Activated CD8-positive, alpha-beta T cell treated with anti-CD3 and anti-CD28 coated beads, Interleukin-2, amount 10 ng/mL, durations not matched to agents 7 days and 5 days (primary cell): ENCODE measurements at places on chromosomes 6 and 20. TPM values are rescaled to one million over a fixed set of nuclear protein-coding genes. Genes with fewer than 3 reads are reported as not detected.
A peak's percentile ranks its signal among the peaks of the same experiment; 100 is the strongest.

DNA sequence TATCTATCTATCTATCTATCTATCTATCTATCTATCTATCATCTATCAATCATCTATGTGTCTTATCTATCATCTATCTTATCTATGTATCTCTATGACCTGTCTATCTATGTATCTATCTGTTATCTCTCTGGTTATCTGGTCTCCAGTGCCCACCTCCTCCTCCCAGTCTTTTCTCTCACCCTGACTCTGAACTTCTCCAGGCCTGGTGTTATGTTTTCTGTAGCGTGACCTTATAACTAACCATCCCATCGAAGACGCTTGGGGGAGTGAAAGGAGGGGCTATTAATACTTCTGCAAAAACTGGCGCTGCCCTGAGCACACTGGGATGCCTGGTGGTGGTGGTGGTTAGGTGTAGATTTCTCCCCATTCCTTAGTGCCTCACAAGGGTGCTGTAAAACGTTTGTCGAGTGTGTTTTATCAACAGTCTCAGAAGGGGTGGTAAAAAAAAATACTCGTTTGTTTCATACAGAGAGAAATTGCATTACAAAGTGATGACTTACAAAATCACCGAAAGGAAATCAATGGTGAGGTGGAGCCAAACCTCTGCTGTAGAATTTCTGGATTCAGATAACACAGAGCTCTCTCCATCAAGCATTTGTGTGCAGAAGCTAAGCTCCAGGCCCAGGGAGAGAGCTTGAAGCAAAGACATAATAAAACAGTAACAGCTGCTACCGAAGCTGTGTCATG is 156.2 kb downstream of the BCAS1 start:
- peak overlapping the region; percentile 84 for H3K27ac ChIP-seq
- no peak for DNase-seq
- peak overlapping the region; percentile 85 for H3K4me3 ChIP-seq
- peaks cover 39% of the 10 kb centered on the region for H3K4me1 ChIP-seq
- H3K36me3 ChIP-seq: no peaks in the 10 kb centered on the region

DNA sequence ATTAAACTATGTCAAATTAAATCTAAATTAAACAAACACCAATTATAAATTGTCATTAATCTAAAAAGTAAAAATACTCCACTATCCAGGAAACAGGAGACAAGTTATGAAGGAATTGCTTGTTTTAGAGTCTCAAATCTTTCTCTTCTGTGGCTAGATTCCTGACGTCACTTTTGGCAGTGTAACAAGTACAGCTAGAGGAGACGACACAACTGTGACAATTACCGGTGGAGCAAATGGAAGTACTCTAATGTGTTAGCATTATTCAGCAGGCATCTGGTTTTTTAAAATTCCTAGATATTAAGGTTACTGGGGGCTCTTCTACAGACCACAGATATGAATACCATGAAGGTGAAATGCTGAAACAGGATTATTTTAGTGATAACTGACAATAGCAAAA is 1042.7 kb downstream of the EPHA7 start:
- H3K36me3 ChIP-seq: no peaks in the 10 kb centered on the region
- no peak for DNase-seq
- no peaks in the 10 kb centered on the region for H3K4me1 ChIP-seq

- peaks cover 3% of the 10 kb centered on the region for H3K27me3 ChIP-seq
- H3K36me3 ChIP-seq: no peaks in the 10 kb centered on the region
- peaks cover 3% of the 10 kb centered on the region for H3K4me1 ChIP-seq
- DNase-seq: no peak
- no peak overlapping the region for H3K27ac ChIP-seq
- H3K4me3 ChIP-seq: no peak overlapping the region
These were observed 372.7 kb upstream of the HSF2 start for GRCh38 chr6:122026582-122027369.

DNA sequence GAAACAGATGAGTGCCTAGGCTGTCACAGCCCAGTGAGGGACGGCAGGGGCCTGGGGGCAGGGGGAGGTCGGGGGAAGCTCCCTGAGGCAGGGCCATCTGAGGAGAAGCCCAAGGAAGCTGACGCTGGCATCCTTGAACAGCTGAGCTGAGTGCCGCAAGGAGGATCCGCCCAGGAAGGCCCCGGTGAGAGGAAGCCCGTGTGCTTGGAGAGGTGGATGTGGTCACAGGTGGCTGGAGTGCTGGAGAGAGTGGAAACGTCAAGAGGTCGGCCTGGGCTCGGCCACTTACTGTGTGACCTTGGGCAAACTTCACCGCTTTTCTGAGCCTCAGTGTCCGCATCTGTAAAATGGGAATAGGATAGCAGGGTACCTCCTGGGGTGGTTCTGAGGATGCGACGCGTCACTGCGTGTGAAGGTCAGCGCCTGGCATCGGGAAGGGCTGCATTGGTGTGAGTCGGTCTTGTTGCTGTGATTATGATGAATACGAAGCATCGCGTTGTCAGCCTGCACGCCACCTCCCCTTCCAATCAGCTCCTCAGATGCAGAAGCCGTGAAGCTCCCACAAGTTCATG is 116.1 kb upstream of the PTPN1 start:
- no peak overlapping the region for H3K27ac ChIP-seq
- peaks cover 2% of the 10 kb centered on the region for H3K27me3 ChIP-seq
- peaks cover 25% of the 10 kb centered on the region for H3K4me1 ChIP-seq

DNA sequence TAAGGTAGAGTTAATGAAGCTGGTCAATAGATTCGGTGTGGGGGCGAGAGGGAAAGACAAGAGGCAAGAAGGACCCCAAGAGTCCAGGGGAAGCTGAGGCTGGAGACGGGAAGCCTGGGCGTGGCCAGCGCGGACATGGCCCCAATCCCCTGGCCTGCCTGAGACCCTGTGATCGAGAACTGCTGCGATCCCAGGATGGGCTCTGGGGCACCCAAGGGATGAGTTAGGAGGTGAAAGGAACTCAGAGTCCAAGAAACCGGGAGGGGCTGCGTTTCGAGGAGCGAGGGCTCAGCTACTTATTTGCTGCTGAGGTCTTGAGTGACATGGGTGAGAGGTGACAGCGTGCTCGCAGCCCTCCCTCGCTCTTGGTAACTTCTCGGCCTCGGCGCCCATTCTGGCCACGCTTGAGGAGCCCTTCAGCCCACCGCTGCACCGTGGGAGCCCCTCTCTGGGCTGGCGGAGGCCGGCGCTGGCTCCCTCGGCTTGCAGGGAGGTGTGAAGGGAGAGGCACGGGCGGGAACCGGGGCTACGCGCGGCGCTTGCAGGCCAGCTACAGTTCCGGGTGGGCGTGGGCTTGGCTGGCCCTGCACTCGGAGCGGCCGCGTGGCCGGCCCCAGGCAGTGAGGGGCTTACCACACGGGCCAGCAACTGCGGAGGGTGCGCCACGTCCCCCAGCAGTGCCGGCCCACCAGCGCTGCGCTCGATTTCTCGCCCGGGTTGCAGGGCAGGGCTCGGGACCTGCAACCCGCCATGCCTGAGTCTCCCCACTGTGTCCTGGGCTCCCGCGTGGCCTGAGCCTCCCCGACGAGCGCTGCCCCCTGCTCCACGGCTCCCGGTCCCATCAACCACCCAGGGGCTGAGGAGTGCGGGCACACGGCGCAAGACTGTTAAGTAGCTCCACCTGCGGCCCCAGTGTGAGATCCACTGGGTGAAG is 58.2 kb downstream of the IRF4 start:
- H3K36me3 ChIP-seq: no peaks in the 10 kb centered on the region
- no peak overlapping the region for H3K27ac ChIP-seq
- DNase-seq: no peak
- peaks cover 47% of the 10 kb centered on the region for H3K4me1 ChIP-seq

- no peak for DNase-seq
- H3K4me3 ChIP-seq: peak overlapping the region; percentile 88
- no peaks in the 10 kb centered on the region for H3K27me3 ChIP-seq
- H3K27ac ChIP-seq: peak overlapping the region; percentile 93
- H3K4me1 ChIP-seq: peaks cover 39% of the 10 kb centered on the region
These were observed 634 bp upstream of the BTBD9 start for GRCh38 chr6:38640216-38640909.

GRCh38 chr6:81979329-81979728 is 226.8 kb upstream of the TENT5A start:
- no peaks in the 10 kb centered on the region for H3K36me3 ChIP-seq
- H3K27me3 ChIP-seq: no peaks in the 10 kb centered on the region
- H3K4me3 ChIP-seq: no peak overlapping the region
- no peak for DNase-seq
- no peaks in the 10 kb centered on the region for H3K4me1 ChIP-seq

DNA sequence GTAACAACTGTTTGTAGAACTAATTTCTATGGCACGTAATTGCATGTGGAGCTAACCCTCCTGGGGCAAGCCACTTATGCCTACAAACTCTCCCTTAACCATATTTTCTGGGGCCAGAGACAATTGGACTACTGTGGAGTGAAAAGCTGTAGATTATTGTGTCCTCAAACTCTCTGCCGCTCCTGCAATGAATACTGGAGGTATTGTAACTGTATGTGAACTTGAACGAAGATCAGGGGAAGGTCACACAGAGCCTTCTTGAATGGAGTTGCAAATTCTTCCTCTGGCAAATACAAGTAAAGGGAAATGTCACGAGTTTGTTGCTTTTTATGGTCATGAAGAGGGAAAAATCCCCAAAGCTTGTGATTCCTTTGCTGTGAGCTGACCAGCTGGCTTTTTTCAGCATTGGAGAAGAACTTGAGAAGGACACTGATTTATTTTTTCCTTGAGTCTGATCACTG is 18.2 kb downstream of the AKAP12 start:
- no peak for DNase-seq
- peaks cover 9% of the 10 kb centered on the region for H3K27me3 ChIP-seq
- H3K4me3 ChIP-seq: no peak overlapping the region
- no peaks in the 10 kb centered on the region for H3K4me1 ChIP-seq
- H3K36me3 ChIP-seq: no peaks in the 10 kb centered on the region
- H3K27ac ChIP-seq: no peak overlapping the region

- no peak for DNase-seq
- H3K27ac ChIP-seq: no peak overlapping the region
These were observed 556.5 kb downstream of the QKI start for GRCh38 chr6:163970846-163971564.

- H3K36me3 ChIP-seq: peaks cover 39% of the 10 kb centered on the region
- DNase-seq: no peak
- H3K4me1 ChIP-seq: peaks cover 61% of the 10 kb centered on the region
- peak overlapping the region; percentile 73 for H3K4me3 ChIP-seq
These were observed 13.1 kb downstream of the ITPR3 start for GRCh38 chr6:33634161-33634727.

DNA sequence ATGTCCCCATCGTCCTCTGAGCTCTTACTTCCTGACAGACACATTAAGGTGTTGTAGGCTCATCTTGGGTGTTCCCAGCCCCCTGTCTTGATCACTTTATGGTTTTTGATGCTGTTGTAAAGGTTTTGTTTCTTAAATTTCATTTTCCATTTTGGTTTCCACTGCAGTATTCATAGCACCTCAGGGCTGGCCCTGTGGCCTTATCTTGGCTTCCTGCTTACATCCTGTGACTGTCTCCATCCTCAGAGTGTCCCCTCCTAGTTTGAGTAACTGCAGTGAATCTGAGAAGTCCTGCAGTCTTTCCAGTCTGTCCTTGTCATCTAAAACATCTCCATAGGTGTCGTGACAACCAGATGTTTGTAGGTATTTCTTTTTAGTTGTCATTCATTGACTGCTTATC is 50.9 kb downstream of the JARID2 start:
- H3K4me3 ChIP-seq: peak overlapping the region; percentile 61
- peaks cover 89% of the 10 kb centered on the region for H3K4me1 ChIP-seq
- no peaks in the 10 kb centered on the region for H3K27me3 ChIP-seq

- H3K27ac ChIP-seq: no peak overlapping the region
- no peak for DNase-seq
- H3K4me3 ChIP-seq: no peak overlapping the region
- H3K36me3 ChIP-seq: no peaks in the 10 kb centered on the region
- H3K4me1 ChIP-seq: no peaks in the 10 kb centered on the region
These were observed 32.1 kb downstream of the TENT5A start for GRCh38 chr6:81720427-81720826.

GRCh38 chr20:52313341-52313963 is 121.9 kb upstream of the ZFP64 start:
- no peaks in the 10 kb centered on the region for H3K27me3 ChIP-seq
- no peaks in the 10 kb centered on the region for H3K36me3 ChIP-seq
- no peak overlapping the region for H3K4me3 ChIP-seq

- DNase-seq: no peak
- H3K36me3 ChIP-seq: no peaks in the 10 kb centered on the region
- no peaks in the 10 kb centered on the region for H3K27me3 ChIP-seq
- H3K4me3 ChIP-seq: no peak overlapping the region
- H3K27ac ChIP-seq: no peak overlapping the region
These were observed 140.6 kb upstream of the HSF2 start for GRCh38 chr6:122258839-122259238.

- H3K36me3 ChIP-seq: peaks cover 9% of the 10 kb centered on the region
- H3K4me3 ChIP-seq: no peak overlapping the region
- DNase-seq: no peak
- peak overlapping the region; percentile 47 for H3K27ac ChIP-seq
These were observed 30.8 kb upstream of the APMAP start for GRCh38 chr20:25023356-25023755.

DNA sequence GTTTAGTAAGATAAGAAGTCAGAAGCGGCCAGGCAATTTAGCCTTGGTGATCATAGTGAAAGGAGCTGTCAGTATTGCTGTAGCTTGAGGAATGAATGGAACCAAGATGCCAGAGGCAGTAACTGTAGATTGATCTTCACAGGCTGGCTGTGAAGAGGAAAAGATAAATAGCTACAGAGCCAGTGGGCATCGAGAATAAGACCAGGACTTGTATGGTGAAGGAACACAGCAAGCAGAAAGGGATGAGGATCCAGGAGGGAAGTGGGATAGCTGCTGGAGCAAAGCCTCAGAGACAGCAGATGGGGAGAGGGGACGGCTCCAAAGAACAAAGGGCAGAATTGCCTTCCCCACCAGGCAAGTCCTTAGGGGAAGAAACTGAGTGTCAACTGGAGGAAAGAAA is 294.4 kb upstream of the PLN start:
- H3K27me3 ChIP-seq: peaks cover 4% of the 10 kb centered on the region
- H3K4me3 ChIP-seq: no peak overlapping the region

- H3K4me3 ChIP-seq: no peak overlapping the region
- H3K27ac ChIP-seq: no peak overlapping the region
- peaks cover 20% of the 10 kb centered on the region for H3K36me3 ChIP-seq
- H3K4me1 ChIP-seq: no peaks in the 10 kb centered on the region
- H3K27me3 ChIP-seq: no peaks in the 10 kb centered on the region
These were observed 34.6 kb downstream of the HDAC2 start for GRCh38 chr6:113936093-113936934.

DBNDD2 gene
- 8.1 TPM for total RNA-seq

SLC4A11 gene
- total RNA-seq: 2.8 TPM

HLA-F gene
- 181 TPM for total RNA-seq

APOM gene
- 3.2 TPM for total RNA-seq

CCM2L gene
- not detected for total RNA-seq

PSMB1 gene
- total RNA-seq: 173 TPM
